ENCODE measurements at places on chromosomes 1 and 21.

- no peak for DNase-seq
Measured at GRCh38 chr1:208202333-208202995, 41.7 kb downstream of the PLXNA2 start.

DNA sequence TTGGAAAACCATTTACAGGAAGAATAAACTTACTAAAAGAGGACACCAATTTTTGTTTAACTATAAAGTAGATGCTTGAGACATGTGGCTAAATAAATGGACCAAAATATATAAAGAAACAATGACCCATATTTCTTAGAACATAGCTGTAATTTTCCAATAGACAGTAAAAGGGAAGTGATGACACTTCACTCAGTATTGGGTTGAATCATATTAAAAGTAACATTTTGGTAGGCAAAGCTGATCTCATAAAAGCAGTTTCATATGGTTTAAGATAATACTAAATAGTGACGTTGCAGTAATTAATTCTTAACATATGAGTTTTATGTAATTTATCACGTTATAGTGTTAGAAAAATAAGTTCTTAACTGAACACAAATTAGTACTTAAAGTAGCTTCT is 308.9 kb upstream of the RUNX1 start:
- DNase-seq, result no peak

- DNase-seq, result peak; percentile 64
Measured at GRCh38 chr1:30877205-30877912, 31.2 kb downstream of the SDC3 start.

- DNase-seq, result no peak
Measured at GRCh38 chr21:42548687-42549406, 35.2 kb downstream of the SLC37A1 start.

GRCh38 chr21:24179110-24179509 is 1428.2 kb downstream of the MRPL39 start:
- DNase-seq, result no peak

DNA sequence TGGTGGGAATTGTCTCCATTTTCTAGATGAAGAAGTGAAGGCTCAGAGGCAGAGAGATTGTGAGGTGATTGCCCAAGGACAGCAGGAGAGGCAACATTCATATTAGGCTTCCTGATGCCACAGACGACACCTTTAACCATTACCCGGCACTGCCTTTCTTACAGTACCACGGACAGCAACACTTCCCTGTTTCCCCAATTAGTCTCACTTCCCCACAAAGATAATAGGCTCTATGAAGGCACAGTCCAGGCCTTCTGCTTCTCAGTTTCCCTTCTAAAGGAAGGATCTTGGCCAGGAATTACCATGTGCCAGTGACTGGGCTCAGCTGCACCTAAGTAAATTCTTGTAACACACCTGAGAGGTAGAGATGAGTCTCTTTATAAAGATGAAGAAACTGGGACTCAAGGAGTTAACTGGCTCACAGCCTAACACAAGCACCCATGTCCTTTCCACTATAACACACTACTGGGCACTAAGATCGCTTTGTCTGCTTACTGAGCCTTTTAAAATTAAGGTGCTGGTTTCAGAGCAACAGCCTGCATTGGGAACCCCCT is 9.6 kb downstream of the IGSF9 start:
- no peak for DNase-seq

DNA sequence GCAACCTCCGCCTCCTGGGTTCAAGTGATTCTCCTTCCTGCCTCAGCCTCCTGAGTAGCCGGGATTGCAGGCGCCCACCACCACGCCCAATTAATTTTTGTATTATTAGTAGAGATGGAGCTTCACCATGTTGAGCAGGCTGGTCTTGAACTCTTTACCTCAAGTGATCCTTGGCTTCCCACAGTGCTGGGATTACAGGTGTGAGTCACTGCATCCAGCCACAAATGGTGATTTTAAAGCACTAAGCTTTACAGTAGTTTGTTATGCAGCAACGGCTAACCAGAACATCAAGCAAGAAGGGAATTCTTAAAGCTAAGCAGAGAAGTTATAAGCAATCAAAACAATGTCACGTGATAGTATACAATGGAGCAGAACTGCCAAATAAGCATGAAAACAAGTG is 65.7 kb downstream of the NVL start:
- DNase-seq, result no peak

- no peak for DNase-seq
Measured at GRCh38 chr1:206637605-206638004, 2.3 kb downstream of the DYRK3 start.

GRCh38 chr1:30616759-30617158 is 106.6 kb downstream of the MATN1 start:
- DNase-seq, result no peak

- DNase-seq, result no peak
Measured at GRCh38 chr1:53371121-53371666, 43.3 kb upstream of the LRP8 start.

- no peak for DNase-seq
Measured at GRCh38 chr1:3127738-3128137, 58.7 kb downstream of the PRDM16 start.

GRCh38 chr1:203190949-203191348 is 4.4 kb upstream of the CHI3L1 start:
- DNase-seq, result no peak

DNA sequence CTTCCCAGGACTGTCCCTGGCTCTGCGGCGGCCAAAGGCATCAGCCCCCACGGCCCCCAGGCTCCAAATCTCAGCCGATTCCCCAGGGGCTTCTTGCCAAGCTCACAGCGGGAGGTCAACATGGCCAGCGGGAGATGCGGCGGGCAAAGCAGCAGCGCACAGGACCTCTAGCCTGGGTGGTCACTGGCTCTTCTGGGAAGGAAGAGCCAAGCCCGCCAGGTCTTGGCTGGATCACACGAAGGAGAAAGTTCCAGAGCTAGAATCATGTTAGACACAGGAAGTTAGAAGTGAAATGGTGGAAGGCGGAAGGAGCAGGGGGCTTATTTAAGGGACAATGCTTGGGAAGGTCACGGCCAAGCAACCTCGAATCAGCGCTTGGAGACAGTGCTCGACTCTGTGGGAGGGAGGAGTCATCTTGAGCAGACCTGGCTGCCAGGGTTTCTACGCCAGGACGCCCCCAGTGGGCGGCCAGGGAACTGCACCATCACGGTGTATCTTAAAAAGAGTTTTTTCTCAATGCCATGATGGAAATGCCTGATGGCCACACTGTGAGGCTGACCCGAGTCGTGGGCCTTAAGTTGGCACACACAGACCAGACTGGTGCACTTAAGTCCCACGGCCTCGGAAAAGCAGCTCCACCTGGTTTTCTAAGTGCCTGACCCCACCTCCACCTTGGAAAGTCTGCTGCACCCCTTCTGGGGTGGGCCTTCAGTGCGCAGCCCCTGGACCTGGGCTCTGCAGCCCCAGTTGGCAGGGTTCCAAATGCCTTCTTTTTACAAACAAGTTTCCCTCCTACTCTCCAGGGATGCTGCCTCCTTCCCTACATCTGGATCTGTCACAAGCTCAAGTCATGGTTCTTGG is 29.3 kb downstream of the SLC66A1 start:
- peak; percentile 78 for DNase-seq

DNA sequence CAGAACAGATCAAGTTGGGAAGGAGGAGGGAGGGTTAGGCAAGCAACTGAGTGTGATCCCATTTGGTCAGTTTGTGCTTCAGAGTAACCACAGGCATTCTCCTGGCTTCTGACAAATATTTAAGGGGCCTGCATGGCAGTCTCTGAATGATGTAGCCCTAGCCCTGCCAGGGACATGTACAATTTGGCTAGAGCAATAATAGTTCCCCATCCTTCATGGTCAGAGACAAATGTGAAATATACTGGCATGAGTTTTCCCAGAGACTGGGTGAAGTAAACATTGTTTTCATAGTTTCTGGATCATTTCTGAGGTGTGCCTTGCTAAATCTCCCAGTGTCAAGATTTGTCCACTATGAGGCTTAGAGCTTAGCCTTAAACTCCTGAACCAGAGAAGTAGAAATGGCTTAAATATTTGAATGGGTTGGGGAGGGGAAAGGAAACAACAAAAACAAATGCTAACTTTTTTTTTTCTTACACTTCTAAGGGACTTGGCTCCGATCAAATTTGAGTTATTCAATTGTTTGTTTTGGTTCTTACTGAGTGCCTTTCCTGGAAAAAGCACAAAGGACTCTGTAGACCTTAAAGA is 42.0 kb upstream of the UBE2U start:
- DNase-seq, result peak; percentile 78

DNA sequence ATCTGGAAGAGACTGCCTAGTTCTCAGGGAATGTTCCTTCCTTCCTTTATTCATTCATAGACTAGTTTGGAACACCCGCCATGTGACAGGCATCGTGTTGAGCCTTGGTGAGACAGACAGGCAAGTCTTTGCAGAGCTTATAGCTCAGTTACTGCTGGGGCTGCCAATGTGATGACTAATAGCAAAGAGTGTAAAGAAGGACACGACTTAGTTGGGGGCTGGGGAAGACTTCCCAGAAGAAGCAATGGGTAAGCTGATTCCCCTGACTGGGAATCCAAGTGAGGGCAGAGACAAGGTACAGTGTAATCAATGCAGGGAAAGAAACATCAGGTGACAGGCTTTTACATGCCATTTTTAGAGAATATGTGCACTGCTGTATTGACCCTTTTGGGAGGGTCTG is 51.2 kb downstream of the TENT5C start:
- DNase-seq, result peak; percentile 77

DNA sequence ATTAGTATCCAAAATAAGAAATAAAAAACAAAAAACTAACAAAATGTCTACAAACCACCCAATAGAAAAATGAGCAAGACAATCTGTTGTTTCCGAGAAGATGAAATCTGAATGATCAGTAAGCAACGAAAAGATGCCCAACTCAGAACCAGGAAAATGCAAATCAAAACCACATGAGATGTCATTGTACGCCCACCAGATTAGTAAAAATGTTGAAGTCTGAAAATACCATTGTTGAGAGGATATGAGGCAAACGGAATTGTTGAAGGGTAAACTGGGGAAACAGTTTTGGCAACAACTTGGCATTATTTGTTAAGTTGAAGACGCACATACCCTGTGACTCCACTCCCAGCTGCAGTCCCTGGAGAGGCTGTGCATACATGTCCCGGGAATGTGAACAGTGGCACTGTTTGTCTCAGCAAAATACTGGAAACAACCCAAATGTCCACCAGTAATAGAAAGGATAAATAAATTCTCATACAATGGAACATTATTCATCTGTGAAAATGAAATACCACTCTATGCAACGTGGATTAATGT is 10.6 kb downstream of the ZBTB17 start:
- DNase-seq, result no peak

- peak; percentile 42 for DNase-seq
Measured at GRCh38 chr1:223189903-223190724, 47.1 kb upstream of the TLR5 start.

- no peak for DNase-seq
Measured at GRCh38 chr1:91406773-91407389, 2.2 kb upstream of the HFM1 start.

DNA sequence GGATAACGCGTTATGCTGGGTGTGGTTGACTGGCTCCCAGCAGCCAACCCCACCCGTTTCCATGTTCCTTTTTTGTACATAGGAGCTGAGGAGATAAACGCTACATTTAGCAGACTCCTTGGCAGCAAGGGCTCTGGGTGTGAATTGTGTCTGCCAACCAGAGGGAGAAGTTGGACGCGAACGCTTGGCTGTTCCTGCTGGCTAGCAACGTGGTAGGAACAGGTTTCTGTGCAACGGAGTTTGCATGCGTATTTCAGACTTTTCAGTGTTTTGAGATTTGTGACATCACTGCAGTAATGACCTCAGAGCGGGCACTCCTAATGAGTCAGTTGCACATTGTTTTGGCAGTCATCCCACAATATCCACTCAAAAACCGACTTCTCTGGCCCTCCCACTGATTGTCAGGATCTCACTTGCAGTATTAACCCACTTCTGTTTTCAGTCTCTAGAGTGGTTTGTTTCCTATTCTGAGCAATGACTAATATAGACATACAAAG is 98.7 kb upstream of the RGS1 start:
- DNase-seq, result peak; percentile 72

- DNase-seq, result no peak
Measured at GRCh38 chr1:74549932-74550331, 37.5 kb upstream of the LRRC53 start.

- no peak for DNase-seq
Measured at GRCh38 chr1:7659514-7659913, 111.6 kb upstream of the VAMP3 start.

GRCh38 chr1:229466887-229467286 is 33.0 kb upstream of the ACTA1 start:
- no peak for DNase-seq

DNA sequence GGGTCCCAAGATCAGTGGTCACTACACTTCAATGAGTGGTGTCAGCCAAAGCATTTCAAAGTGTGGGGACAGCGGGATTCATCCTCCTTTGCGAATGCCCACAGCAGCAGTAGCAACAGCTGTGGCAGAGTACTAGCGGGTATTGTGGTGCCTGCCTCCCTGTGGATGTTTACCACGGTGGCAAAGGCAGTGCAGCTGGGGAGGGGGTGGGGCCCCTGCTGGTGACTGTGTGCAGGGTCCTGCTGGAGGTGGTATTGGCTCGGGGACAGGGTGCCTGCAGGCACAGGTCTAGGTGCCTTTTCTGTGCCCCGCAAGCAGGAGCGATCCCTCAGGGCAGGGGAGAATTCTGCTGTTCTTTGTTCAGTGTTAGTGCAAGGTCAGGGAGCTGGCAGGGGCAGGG is 415.7 kb downstream of the USP25 start:
- no peak for DNase-seq

GRCh38 chr1:65940126-65940525 is 147.4 kb downstream of the PDE4B start:
- DNase-seq, result no peak

DNA sequence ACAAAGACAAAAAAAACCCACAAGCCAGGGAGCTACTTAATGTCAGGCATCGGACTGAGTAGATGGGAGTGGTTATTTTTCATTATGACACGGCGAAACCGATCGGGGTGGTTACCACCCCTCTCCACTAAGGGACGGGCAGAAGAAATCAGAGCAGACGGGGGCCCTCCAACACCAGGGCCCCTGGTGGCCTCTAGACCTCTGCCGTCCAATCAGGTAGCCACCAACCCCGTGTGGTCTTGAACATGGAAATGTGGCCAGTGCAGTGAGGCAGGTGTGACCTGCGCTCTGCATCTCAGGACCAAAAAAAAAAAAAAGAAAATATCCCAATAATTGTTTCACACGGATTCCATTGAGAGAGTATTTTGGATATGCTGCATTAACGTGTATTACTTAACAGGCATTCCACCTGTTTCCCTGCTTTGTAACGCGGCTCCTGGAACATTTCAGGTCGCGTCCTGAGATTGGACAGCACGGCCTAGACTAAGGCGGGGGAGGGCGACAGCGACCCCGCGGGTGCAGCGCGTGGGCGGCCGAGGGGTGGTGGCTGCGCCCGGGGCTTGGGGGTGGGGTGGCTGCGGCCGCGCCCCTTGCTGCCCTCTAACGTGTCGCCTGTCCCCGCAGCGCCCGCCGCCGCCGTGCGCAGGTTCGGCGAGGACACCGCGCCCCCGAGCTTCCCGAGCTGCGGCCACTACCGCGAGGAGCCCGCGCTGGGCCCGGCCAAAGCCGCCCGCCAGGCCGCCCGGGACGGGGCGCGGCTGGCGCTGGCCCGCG is 48.3 kb downstream of the SIM2 start:
- DNase-seq, result no peak

DNA sequence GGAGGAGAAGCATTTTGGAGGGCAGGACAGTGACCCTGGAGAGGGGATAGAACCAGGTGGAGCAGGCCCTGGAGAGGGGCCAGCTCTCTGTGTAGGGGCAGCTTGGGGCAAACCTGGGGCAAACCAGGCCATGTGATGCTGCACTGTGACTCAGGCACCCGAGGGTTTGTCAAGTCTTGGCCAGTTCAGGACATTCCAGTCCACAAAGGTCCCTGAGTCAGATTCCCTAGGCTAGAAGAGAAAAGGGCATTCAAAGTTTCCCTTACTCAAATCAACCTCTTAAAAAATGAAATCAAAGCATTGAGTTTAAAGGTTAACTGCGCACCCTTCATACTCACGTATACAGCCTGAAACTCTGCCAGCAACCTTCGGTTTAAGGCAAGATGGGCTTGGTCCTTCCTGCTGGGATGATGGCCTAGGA is 25.2 kb upstream of the PLA2G2C start:
- DNase-seq, result no peak

Measured in astrocyte of the spinal cord (primary cell).